ENCODE measurements at places on chromosomes 1 and 21. TPM values are rescaled to one million over a fixed set of nuclear protein-coding genes. Genes with fewer than 3 reads are reported as not detected.

DNA sequence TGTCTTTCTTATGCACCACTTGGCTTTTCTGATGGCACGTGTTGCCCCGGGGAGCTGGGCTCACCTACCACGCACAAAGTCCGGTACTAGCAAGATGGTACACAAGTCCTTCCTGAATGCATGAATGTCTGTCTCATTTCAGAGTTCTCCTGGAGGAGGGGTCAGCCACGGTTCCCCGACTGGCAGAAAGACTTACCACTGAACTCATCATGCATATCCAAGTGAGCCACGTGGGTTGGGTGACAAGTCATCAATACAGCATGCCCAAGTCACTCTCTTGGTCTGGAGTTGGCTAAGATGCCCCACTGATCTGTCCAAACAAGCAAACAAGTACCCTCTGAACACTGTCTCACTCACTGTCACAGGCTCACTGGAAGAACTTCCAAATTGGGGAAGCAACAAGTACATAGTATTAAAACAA is 28.6 kb upstream of the MX1 start:
- H3K36me3 ChIP-seq = no peaks in the 10 kb centered on the region
- H3K4me1 ChIP-seq = no peaks in the 10 kb centered on the region
- no peak for DNase-seq
- no peaks in the 10 kb centered on the region for H3K27me3 ChIP-seq
- H3K27ac ChIP-seq = no peak overlapping the region

- peaks cover 13% of the 10 kb centered on the region for H3K4me1 ChIP-seq
- H3K36me3 ChIP-seq = no peaks in the 10 kb centered on the region
- DNase-seq = peak; percentile 85
Observed at GRCh38 chr1:18282851-18283600, 175.4 kb downstream of the IGSF21 start.

- no peak overlapping the region for H3K27ac ChIP-seq
- H3K36me3 ChIP-seq = no peaks in the 10 kb centered on the region
- no peaks in the 10 kb centered on the region for H3K4me1 ChIP-seq
- DNase-seq = no peak
- no peak overlapping the region for H3K4me3 ChIP-seq
Observed at GRCh38 chr1:173014160-173014559, 36.6 kb downstream of the TNFSF18 start.

RXFP4 gene
- total RNA-seq = not detected

MYOM3 gene
- 0.36 TPM for total RNA-seq

- peak overlapping the region; percentile 62 for H3K4me3 ChIP-seq
- peak; percentile 65 for DNase-seq
- H3K27me3 ChIP-seq = no peaks in the 10 kb centered on the region
- no peaks in the 10 kb centered on the region for H3K4me1 ChIP-seq
- no peaks in the 10 kb centered on the region for H3K36me3 ChIP-seq
Observed at GRCh38 chr21:36966821-36967768, 626 bp upstream of the HLCS start.

GRCh38 chr1:24752305-24752704 is 7.1 kb downstream of the CLIC4 start:
- peak; percentile 37 for DNase-seq
- H3K27me3 ChIP-seq = no peaks in the 10 kb centered on the region
- no peaks in the 10 kb centered on the region for H3K36me3 ChIP-seq
- no peak overlapping the region for H3K27ac ChIP-seq

DNA sequence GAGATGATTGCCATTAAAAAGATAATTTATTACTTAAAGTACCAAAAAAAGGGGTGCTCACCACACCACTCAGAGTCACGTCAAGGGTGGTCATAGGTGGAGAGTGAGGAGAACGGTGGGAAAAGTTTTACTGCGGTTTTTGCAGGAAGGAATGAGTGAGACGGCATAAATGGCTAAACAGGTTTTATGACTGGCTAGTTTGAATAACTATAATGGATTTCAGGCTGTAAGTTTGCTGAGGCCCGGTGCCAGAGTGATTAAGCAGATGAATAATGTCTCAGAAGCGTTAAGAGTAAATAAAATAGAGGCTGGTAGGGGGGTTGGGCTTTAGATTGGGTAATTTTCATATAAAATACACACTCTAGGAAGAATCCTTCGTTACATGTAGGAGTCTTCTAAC is 1337.8 kb downstream of the AMY1C start:
- H3K4me3 ChIP-seq = no peak overlapping the region
- no peaks in the 10 kb centered on the region for H3K36me3 ChIP-seq
- no peaks in the 10 kb centered on the region for H3K27me3 ChIP-seq

LAMB3 gene
- total RNA-seq = 0.67 TPM

- no peaks in the 10 kb centered on the region for H3K4me1 ChIP-seq
- no peak overlapping the region for H3K4me3 ChIP-seq
- no peak for DNase-seq
- H3K36me3 ChIP-seq = no peaks in the 10 kb centered on the region
Observed at GRCh38 chr1:116504308-116505156, 66.3 kb downstream of the CD58 start.

DNA sequence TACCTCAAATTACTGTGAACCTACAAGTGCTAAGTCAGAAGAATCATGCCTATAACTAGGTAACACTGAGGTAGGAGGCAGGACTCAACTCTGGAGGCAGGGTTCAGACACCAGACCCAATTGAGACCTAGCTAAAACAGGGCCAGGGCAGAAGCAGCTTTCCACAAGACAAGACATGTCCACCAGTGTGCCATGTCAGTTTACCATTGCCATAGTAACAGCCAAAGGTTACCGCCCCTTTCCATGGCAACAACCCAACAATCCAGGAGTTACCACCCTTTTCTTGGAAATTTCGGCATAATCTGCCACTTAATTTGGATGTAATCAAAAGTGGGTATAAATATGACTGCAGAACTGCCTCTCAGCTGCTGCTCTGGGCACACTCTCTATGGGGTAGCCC is 432.3 kb downstream of the DPYD start:
- no peaks in the 10 kb centered on the region for H3K36me3 ChIP-seq
- no peaks in the 10 kb centered on the region for H3K4me1 ChIP-seq
- H3K27me3 ChIP-seq = no peaks in the 10 kb centered on the region
- no peak overlapping the region for H3K4me3 ChIP-seq
- no peak for DNase-seq
- H3K27ac ChIP-seq = no peak overlapping the region

- H3K27ac ChIP-seq = no peak overlapping the region
- H3K36me3 ChIP-seq = no peaks in the 10 kb centered on the region
- no peak for DNase-seq
- H3K4me3 ChIP-seq = no peak overlapping the region
- no peaks in the 10 kb centered on the region for H3K27me3 ChIP-seq
Observed at GRCh38 chr1:173176246-173176645, 30.9 kb downstream of the TNFSF4 start.

DNA sequence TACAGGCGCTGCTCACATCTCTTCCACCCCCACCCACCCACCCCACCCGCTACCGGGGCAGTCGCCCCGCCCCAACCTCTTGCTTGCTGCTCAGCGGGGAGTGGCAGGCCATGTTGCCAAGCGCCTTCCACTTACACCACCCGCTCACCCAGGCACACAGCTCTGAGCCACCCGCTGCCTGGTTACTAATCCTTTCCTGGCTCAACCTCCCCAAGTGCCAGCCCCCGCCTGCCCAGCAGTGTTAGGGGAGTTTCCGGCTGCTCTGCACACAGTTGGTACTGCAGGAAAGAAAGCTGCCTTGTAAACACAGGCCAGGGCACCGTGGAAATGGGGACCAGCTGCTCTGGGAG is 56.2 kb downstream of the LACTBL1 start:
- no peaks in the 10 kb centered on the region for H3K4me1 ChIP-seq
- no peaks in the 10 kb centered on the region for H3K27me3 ChIP-seq
- H3K36me3 ChIP-seq = no peaks in the 10 kb centered on the region
- H3K27ac ChIP-seq = no peak overlapping the region
- no peak for DNase-seq

GRCh38 chr1:11707621-11708276 is 16.2 kb downstream of the DRAXIN start:
- H3K4me3 ChIP-seq = no peak overlapping the region
- H3K27ac ChIP-seq = no peak overlapping the region
- DNase-seq = no peak
- no peaks in the 10 kb centered on the region for H3K27me3 ChIP-seq
- H3K4me1 ChIP-seq = peaks cover 31% of the 10 kb centered on the region

IGSF9 gene
- total RNA-seq = 28.1 TPM

DNA sequence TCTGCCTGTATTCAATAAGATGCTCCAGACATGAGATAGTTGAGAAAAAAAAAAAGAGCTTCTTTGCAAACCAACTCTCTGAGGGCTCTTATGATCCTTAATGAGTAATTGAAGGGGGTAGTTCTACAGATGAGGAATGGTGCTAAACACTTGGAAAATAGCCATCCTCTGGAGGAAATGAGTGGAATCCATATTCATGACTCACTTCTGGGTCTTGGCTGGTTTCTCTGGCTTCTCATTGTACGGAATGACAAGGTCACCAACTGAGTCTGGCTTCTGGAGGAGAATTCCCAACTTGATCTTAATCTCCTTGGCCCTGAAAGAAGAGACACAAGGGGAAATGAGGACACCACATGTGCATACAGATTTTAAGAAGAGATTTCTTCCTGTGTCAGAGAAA is 34.7 kb downstream of the RGS5 start:
- H3K4me3 ChIP-seq = no peak overlapping the region
- H3K27ac ChIP-seq = no peak overlapping the region
- H3K27me3 ChIP-seq = no peaks in the 10 kb centered on the region
- H3K36me3 ChIP-seq = no peaks in the 10 kb centered on the region

COL6A1 gene
- total RNA-seq = 100 TPM

S100A10 gene
- 231 TPM for total RNA-seq

ZBTB40 gene
- total RNA-seq = 19.3 TPM

DCST1 gene
- total RNA-seq = not detected

GRCh38 chr21:44074315-44074958 is 32.8 kb upstream of the PWP2 start:
- no peaks in the 10 kb centered on the region for H3K4me1 ChIP-seq
- peaks cover 7% of the 10 kb centered on the region for H3K36me3 ChIP-seq
- H3K27me3 ChIP-seq = no peaks in the 10 kb centered on the region
- no peak overlapping the region for H3K4me3 ChIP-seq

DNA sequence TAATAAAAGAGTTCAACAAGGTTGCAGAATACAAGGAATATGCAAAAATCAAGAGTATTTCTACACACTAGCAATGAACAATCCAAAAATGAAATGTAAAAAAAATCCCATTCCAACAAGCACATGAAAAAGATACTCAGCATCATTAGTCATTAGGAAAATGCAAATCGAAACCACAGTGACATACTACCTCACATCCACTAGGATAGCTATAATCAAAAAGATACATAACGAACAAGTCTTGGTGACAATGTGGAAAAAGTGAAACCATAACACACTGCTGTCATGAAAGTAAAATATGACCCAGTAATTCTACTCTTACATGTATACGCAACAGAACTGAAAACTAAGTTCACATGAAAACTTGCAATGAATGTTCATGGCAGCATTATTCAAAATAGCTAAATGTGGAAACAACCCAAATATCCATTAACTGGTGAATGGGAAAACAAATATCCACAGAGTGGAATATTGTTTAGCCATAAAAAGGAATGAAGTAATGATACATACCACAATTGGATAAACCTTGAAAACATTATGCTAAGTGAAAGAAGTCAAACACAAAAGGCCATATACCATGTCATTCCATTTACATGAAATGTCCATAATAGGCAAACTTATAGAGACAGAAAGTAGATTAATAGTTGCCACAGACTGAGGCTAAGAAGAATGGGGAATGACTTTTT is 34.3 kb downstream of the PIK3R3 start:
- H3K36me3 ChIP-seq = no peaks in the 10 kb centered on the region
- no peaks in the 10 kb centered on the region for H3K27me3 ChIP-seq
- no peak overlapping the region for H3K27ac ChIP-seq
- H3K4me1 ChIP-seq = no peaks in the 10 kb centered on the region
- no peak overlapping the region for H3K4me3 ChIP-seq

- no peak overlapping the region for H3K27ac ChIP-seq
- no peak overlapping the region for H3K4me3 ChIP-seq
- no peaks in the 10 kb centered on the region for H3K36me3 ChIP-seq
- no peak for DNase-seq
Observed at GRCh38 chr1:27237112-27237511, 2.7 kb downstream of the WDTC1 start.

GRCh38 chr1:56025942-56026341 is 553.4 kb downstream of the PLPP3 start:
- no peak for DNase-seq

- no peaks in the 10 kb centered on the region for H3K36me3 ChIP-seq
- no peaks in the 10 kb centered on the region for H3K27me3 ChIP-seq
Observed at GRCh38 chr1:207027206-207027777, 5.3 kb downstream of the C1orf116 start.

SHC1 gene
- 204 TPM for total RNA-seq
